Prostate gland (tissue), 2 donors: ENCODE measurements at places on chromosomes 1 and 21.
A peak's percentile ranks its signal among the peaks of the same experiment; 100 is the strongest.

- H3K27ac ChIP-seq: no peak overlapping the region
- no peaks in the 10 kb centered on the region for H3K36me3 ChIP-seq
- H3K4me1 ChIP-seq: no peaks in the 10 kb centered on the region
- no peak overlapping the region for H3K4me3 ChIP-seq
These were observed 55.9 kb downstream of the CAMSAP2 start for GRCh38 chr1:200794506-200795065.

GRCh38 chr1:226873771-226874578, 3.6 kb downstream of the PSEN2 start:
- no peak for DNase-seq
- H3K36me3 ChIP-seq: no peaks in the 10 kb centered on the region
- H3K4me1 ChIP-seq: peaks cover 8% of the 10 kb centered on the region
- no peak overlapping the region for H3K4me3 ChIP-seq
- H3K27me3 ChIP-seq: no peaks in the 10 kb centered on the region

GRCh38 chr1:30738040-30738714, 14.8 kb upstream of the MATN1 start:
- no peak overlapping the region for H3K4me3 ChIP-seq
- H3K36me3 ChIP-seq: no peaks in the 10 kb centered on the region
- no peaks in the 10 kb centered on the region for H3K4me1 ChIP-seq
- DNase-seq: no peak

GRCh38 chr1:226548256-226549093, at the start of gene STUM:
Gene STUM, plus strand, starts transcription at chr1:226548764. Its CDS starts 141 bp downstream, at chr1:226548905.
- peak within 1 kb of the TSS; percentile 42 for H3K4me3 ChIP-seq
- H3K4me1 ChIP-seq: peaks cover 10% of the 10 kb centered on the region
- no peaks in the 10 kb centered on the region for H3K36me3 ChIP-seq
- no peaks in the 10 kb centered on the region for H3K27me3 ChIP-seq
- H3K27ac ChIP-seq: peak within 1 kb of the TSS; percentile 58
- DNase-seq: no peak

- H3K36me3 ChIP-seq: peaks cover 13% of the 10 kb centered on the region
- no peak for DNase-seq
These were observed 50.3 kb downstream of the PCSK9 start for GRCh38 chr1:55089683-55090082.

GRCh38 chr1:55034476-55035133, 4.7 kb upstream of the PCSK9 start:
- peaks cover 5% of the 10 kb centered on the region for H3K27me3 ChIP-seq
- no peak overlapping the region for H3K27ac ChIP-seq
- no peak for DNase-seq
- H3K36me3 ChIP-seq: no peaks in the 10 kb centered on the region

DNA sequence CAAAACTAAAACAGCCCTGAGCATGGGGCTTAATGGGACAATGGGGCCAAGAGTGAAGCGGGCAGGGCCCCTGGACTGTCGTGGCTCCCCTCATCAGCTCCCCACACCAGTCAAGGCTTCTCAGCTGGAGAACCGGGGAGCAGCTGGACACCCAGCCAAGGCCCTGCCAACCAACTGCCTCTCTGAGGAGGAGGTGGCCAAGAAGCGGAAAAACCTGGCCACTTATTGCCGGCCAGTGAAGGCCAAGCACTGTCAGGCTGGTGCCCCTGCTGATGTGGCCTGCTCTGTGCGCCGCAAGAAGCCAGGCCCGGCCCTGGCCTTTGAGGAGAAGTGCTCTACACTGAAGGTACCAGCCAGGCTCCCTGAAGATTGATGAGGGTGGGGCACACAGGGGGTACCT, 2.5 kb upstream of the CYB561D1 start:
- DNase-seq: no peak
- no peaks in the 10 kb centered on the region for H3K27me3 ChIP-seq
- no peak overlapping the region for H3K4me3 ChIP-seq
- no peaks in the 10 kb centered on the region for H3K36me3 ChIP-seq
- H3K27ac ChIP-seq: no peak overlapping the region

DNA sequence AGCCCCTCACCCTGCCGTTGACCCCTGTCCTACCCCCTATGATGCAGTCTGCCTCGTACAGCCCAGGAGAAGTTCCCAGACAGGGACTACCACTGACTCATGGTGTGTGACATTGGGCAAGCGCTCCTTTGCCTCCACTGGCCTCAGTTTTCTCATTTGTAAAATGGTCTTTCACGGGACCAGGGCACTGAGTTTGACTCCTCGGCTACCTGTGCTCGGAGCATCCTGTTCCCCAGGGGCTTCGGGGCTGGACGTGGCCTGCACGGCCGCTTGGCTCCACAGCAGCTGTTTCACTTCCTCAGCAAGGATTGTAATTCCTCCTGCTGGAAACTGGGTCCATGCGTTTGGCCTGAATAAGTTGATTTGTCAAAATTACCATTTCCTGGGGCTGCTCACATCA, 277.3 kb downstream of the MATN1 start:
- DNase-seq: no peak
- H3K27ac ChIP-seq: no peak overlapping the region
- no peak overlapping the region for H3K4me3 ChIP-seq
- H3K27me3 ChIP-seq: no peaks in the 10 kb centered on the region

DNA sequence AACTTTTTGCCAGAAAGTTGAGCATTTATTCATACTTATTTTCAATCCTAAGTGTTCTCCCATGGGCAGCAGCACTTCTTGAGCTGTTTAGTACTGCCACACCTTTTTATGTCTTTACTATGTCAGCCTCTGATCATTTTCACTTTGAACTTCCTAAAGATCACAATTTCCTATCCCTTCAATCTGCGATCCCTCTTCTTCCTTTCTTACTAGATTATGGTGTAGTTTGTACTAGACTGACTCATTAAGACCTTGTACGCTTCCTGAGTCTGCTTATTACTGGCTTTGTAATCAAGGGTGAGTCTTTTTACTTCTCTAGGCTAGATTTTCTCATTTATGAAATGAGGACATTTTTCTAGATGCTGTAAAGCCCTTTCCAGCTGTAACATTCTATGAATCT, 55.1 kb downstream of the LRIG2 start:
- H3K27ac ChIP-seq: no peak overlapping the region
- DNase-seq: no peak
- H3K4me1 ChIP-seq: no peaks in the 10 kb centered on the region
- no peaks in the 10 kb centered on the region for H3K27me3 ChIP-seq

DNA sequence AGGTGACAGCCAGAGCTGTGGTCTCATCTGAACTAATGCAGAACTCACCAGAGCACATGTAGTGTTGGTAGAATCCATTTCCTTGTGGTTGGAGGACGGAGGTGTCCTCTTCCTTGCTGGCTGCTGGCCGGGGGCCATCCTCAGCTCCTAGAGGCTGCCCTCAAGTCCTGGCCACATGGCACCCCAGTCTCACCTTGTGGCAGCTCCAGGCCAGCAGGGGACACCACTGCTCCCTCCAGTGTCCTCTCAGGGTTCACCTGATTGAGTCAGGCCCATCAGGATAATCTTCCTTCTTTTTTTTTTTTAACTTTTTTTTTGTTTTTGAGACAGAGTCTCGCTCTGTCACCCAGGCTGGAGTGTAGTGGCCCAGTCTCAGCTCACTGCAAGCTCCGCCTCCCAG, 2.9 kb downstream of the KCNE1 start:
- no peaks in the 10 kb centered on the region for H3K27me3 ChIP-seq
- no peak overlapping the region for H3K4me3 ChIP-seq
- H3K27ac ChIP-seq: no peak overlapping the region
- H3K4me1 ChIP-seq: no peaks in the 10 kb centered on the region
- no peaks in the 10 kb centered on the region for H3K36me3 ChIP-seq
- no peak for DNase-seq

DNA sequence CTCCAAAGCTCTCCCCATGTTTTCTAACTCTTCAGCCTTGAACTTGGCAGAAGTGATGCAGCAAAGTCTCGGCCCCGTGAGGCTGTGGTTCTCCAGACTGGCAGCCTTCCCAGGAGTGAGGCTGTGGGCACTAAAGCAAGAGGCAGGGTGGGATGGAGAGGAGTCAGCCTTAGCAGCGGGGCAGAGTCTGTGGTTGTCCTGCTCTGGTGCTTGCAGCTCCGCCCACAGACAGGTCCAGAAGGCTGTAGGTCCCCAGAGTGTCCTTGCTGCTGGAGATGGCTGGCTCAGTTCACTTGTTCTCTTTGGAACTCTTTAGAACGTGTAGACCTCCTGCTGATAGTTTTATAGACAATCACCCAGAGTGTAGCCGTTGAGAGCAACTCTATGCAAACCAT, 142.6 kb downstream of the AJAP1 start:
- no peak overlapping the region for H3K4me3 ChIP-seq
- H3K27me3 ChIP-seq: no peaks in the 10 kb centered on the region
- DNase-seq: no peak
- no peak overlapping the region for H3K27ac ChIP-seq

DNA sequence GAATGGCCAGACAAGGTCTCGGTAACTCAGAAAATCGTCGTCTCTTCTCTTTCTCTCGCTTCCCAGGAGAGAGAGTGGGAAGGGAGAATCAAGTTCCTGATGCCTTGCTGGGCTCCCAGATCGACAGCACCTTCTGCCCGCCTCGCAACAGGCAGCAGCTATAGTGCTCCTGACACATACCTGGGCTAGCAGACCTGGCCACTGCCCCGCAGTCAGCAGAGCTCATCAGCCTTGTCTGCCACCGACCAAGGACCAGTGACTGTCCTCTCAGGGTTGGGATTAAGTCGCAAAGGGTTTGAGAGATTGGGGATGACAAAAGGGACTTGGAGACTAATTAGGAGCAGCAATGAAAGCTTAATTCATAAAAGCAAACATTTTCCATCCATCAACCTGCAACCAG, 4.1 kb downstream of the RUNX3 start:
- no peak for DNase-seq
- H3K27ac ChIP-seq: no peak overlapping the region
